WERI-Rb-1 (cell line): ENCODE measurements at places on chromosomes 5 and 9.
A peak's percentile ranks its signal among the peaks of the same experiment; 100 is the strongest.

DNA sequence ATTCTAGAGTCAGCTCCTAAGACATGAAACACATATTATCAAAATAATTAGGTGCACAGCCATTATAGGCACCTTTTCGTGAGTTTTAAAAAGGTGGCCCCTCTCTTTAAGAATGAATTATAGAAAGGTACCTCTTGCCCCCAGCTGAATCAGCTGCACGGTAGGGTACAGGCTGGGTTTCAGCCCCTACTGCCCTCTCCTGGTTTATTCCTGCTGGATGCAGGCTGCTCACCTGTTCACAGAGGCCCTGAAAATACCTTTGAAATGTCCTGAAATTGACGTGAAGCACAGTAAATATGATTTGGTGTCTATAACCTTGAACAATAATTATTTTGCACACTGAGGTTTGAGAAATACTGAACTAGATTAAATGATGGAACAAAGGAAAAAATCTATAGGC is 504.8 kb upstream of the SGCD start:
- DNase-seq, result peak; percentile 39

DNA sequence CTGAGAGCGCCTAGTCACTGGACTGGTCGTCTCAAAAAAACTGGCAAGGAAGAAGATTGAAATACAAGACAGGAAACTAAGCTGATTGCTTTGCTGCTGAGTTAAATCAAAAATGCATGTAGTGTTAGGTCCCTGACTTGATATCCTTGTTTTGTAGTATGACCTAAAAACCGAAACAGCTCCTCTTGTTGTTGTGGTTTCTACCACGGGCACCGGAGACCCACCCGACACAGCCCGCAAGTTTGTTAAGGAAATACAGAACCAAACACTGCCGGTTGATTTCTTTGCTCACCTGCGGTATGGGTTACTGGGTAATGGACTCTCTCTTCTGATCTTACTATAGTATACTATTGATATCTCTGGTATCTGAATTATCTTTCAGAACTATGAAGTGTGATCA is 4.3 kb downstream of the MTRR start:
- DNase-seq, result no peak

DNA sequence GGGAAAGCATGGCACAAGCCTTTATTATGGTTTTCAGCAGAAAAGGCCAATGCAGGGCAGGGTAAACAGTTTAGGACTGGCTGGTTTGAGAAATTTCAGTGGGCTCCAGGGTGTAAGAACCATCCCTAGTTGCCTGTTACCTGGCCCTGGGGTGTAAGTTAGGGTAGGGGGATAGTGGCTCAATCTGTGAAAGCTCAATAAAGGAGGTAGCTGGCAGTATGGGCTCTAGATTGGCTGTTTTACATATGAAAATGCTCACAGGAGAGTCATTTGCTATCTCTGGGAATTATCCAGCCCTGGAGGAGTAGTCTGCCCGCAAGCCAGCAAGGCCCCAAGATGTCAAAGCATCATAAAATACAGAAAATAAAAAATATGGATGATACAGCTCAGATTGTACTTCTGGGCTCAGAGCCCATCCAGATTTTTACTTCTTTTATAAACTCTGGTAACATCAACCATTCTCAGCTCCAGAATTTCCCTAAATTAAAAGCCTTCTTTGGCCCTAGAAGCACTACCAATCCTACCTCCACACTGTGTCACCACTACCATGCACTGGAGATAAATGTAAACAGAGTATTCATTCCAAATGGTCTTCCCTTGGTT is 31.1 kb downstream of the SSBP2 start:
- DNase-seq, result no peak

DNA sequence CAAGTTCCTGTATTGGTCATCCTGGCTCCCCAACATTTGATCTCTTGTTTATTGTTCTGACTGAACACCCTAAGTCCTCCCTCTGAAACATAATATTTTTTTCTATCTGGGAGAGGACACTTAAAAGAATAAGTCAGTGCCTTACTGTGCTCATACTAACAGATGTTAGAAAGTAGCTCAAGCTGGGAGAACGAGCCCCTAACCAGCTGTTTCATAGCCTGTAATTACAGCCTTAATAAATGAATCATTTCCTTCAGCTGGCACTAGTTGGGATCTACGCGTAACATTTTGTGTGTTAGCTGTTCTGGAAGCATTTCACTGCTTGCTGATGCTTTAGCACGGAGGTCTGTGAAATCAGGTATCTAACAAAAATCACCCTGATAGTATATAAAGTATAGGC is 345.9 kb upstream of the RIOK2 start:
- DNase-seq, result no peak

DNA sequence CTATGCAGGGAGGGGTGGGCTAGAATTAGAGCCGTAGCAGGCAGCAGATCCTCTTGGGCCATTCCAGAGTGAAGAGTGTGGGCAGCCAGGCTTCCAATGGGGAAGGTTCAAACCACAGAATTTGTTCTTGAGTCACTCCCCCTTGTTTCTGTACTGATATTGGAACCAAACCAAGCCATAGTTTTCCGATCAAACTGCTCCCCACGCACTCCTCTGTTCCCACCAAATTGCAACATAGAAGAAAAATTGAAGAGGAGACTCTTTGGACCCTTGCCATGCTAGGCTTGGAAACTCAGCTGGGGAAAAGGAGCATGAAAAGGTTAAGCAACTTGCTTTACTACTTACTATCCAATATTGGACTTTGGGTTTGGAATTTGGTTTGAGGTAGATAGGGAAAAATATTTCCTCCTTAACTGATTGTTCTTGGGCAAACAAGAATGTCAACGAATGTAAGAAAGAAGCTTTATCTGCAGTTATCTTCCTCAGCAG is 165.8 kb upstream of the NR3C1 start:
- DNase-seq, result no peak

DNA sequence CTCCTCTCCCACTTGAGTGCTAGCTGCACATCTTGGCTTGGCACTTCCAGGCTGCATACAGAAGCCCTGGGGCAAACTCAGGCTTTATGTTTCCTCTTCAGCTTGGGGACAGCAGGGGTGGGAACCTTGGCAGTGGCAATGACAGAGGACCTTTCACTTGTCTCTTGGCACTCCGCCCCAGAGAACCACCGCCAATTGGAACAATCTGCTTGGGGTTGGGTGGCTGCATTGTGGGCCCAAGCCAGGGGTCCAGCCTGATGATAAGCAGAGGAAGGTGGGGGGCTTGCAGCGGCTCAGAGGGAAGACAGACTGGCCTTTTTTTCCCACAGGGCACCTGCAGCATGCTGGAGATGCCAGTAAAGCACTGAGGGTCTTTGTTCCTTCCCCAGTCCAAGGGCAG is 179.0 kb upstream of the NMUR2 start:
- DNase-seq, result no peak

GRCh38 chr9:126290871-126291270 is 35.8 kb upstream of the MVB12B start:
- no peak for DNase-seq

DNA sequence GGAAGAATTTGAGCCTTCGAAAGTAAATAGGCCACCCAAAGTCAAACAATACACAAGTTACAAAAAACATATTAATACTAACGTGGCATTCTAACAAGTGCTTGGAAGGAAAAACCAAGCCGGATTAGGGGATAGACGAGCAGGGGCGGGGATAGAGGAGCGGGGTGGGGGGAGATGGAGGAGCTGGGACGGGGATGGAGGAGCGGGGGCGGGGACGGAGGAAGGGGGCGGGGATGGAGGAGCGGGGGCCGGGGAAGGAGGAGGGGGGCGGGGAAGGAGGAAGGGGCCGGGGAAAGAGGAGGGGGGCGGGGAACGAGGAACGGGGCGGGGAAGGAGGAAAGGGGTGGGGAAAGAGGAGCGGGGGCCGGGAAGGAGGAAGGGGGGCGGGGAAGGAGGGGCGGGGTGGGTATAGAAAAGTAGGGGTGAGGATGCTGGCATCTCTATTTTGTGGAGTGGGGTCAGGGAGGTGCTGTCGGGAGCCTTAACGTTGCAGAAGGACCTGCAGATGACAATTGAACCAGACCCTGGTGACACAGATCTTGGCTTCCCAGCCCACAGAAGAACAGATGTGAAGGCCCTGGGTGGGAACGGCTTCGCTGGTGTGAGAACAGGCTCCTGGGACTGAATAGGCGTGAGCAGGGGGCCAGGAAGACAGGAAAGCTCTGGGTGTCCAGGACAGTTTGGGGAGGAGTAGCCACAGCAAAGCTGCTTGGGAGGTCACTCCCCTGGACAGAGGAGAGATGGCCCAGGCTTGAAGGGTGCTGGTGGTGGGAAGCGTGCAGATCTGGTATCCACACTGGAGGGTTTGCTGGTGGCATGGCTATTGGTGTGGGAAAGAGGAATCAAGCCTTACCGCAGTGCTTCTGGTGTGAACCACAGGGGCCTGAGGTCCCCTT is 233.3 kb upstream of the DAP start:
- DNase-seq, result no peak

DNA sequence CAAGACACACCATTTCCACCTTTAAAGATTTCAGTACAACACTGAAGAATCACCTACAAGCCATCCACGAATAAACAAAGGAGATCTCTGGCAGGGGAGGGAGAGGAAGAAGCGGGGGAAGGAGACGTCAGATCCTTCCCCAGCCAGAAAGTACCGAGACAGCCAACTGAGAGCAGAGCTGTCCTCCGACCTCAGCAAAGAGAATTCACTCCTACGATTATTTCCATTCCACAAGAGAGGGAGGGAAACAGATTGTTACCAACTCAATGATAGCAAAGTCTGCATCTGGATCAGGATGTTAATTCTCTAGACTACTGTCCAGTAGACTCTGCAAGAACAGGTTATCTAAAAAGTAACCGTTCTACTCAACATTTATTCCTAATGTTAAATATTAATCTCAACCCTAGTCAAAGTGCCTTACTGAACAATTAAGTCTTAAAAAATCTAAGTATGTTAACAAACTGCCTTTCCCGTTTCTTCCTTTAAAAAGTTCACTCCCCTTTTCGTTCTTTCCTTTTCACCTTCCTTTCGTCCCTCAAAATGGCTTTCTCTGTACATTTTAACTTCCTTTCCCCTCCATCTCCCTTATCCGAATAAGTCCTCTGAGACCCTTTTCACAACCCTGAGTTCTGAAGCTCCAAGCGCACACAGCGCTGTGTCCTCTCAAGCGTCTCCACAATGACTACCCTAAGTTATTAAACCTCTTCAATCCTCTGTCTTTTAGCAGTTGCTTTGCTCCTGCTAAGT is 1.4 kb downstream of the CHD1 start:
- peak; percentile 24 for DNase-seq

DNA sequence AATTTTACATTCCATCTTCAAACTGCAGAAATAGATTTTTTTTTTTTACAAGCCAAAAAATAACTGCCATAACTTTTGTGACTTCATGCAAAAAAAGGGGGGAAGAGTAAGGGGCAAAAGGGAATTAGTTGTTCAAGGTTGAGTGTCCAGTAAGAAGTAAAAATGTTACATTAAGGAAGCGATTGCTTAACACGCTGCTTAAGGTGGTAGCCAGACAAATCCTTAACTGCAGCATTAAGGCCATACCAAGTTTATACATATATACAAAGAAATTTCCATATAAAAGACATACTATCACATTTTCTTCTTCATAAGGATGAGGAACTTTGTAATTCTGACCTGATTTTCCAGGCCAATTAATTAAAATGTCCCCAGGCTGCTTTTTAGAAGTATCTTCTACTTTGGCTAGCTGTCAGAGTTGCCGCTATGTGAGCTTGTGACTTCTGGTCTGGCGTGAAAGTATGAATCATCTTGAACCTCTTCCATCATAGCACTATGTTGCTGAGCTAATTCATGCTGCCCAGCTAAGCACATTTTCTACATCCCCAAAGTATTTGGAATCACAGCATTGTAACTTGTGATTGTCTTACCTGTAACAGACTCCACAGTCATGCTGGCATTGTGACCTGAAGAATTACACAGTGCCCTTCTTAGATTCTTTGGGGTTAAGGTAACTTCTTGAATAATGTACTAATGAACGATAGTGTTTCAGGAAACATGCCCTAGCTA is 40.0 kb downstream of the G3BP1 start:
- DNase-seq, result no peak

GRCh38 chr9:112764837-112765236 is 14.3 kb downstream of the SNX30 start:
- DNase-seq, result peak; percentile 50

DNA sequence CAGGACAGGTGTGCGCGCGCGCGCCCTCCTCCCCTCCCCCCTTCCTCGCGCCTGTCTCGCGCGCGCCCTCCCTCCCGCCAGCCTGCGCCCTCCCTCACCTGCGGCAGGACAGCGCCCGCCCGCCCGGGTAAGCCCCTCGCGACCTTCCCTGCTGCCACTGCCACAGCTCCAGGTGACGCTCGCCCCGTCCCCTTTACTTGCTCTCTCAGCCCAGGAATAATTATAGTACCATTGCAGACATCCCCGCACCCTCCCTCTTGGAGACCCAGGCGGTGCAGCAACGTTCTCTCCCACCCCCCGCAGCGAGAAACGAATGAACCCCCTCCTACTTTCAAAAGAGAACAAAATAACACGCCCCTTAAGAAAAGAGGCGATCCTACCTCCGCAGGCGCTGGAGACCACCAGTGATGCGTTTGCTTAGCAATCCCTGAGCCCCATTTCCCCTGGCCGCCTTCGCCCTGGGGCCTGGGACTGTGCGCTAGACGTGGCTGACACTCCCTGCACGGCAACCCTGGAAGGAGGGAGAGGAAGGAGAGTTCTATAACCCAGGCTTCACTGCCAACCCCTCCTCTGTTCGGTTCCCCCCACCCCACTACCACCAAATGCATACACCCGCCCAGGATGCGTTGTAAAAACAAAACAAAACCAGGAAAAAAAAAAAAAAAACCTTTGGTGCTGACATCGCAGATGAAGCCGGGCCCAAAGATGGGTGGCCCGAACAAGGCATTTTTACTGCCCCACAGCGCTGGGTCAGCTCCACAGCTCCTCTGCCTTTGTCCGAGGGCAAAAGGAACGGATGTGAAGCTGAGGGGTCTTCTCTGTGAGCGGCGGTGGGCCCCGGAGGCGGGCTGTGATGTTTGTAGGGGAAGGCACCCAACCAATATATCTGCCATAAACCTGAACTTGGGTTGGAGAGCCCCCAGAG is 5.6 kb upstream of the PURA start:
- DNase-seq, result peak; percentile 91

- DNase-seq, result no peak
Observed at GRCh38 chr9:136228107-136228875, 17.3 kb downstream of the QSOX2 start.

- no peak for DNase-seq
Observed at GRCh38 chr5:131528682-131529081, 106.3 kb downstream of the RAPGEF6 start.
